ENCODE measurements at places on chromosomes 3 and 15.

- DNase-seq = no peak
Measured at GRCh38 chr15:101135532-101136166, 116.2 kb downstream of the CHSY1 start.

DNA sequence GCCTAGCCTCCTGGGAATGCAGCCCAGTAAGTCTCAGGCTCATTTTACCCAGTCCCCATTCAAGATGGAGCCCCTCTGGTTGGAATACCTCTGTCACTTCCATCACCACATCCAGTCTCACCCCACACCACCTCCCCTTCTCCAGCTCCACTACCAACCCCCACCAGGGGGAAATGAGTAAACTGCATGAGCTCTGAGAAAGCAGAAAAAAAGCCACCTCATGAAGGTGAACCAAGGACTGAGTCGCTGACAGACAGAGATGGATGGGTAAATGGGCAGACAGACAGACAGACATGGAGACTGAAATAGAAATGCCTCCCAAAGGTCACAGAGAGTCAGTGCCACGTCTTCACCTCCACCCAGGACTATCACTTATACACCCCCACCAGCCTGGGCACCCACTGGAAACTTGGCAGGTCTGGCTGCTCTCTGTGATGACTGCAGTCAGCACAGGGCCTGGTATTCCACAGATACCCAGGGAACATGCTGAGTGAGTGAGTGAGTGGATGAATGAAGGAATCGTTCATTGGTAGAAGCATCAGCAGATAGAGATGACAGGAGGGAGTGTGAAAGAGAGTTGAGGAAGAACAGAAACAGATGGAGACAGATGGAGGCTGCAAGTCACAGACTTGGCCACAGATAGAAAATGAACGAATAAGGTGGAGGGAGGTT lies 4.9 kb upstream of the LOXL1 start:
- no peak for DNase-seq

GRCh38 chr15:19973718-19974117 lies 567.9 kb downstream of the GOLGA6L6 start:
- DNase-seq = no peak

DNA sequence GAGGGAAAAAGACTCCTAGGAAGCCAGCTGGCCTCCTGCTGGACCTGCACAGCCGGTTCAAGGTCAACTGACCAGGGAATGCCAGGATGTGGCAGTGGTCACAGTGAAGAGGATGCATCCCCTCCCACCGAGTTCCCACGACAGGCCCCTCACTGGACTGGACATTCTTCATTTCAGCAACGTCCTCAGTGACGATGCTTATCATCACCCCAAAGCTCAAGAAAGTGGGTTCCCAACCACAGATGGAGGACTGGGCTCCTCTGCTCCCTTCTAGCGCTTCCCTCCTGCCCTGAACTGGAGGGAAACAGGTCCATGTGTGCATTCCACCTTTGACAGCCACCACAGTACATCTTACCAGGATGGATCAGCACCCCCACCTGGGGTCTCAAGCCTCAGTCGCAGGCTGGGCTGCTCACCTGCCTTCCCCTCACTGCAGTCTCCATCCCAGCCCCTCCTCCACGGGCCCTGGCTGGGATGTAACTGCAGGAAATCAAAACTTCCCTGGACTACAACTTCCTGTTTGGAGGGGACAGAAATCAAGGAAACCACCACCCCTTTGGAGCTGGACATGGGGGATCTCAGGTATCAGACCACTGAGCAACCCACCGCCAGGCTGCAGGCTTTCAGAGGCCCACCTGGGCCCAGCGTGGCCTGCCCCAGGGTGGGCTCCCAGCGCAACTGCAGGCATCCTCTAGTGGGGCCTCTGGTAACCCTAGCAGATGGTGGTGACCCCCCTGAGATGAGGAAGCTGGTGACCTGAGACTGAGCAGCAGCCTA lies 7.3 kb downstream of the CALML4 start:
- DNase-seq = no peak

GRCh38 chr3:50600141-50600753 lies 11.3 kb downstream of the CISH start:
- no peak for DNase-seq

DNA sequence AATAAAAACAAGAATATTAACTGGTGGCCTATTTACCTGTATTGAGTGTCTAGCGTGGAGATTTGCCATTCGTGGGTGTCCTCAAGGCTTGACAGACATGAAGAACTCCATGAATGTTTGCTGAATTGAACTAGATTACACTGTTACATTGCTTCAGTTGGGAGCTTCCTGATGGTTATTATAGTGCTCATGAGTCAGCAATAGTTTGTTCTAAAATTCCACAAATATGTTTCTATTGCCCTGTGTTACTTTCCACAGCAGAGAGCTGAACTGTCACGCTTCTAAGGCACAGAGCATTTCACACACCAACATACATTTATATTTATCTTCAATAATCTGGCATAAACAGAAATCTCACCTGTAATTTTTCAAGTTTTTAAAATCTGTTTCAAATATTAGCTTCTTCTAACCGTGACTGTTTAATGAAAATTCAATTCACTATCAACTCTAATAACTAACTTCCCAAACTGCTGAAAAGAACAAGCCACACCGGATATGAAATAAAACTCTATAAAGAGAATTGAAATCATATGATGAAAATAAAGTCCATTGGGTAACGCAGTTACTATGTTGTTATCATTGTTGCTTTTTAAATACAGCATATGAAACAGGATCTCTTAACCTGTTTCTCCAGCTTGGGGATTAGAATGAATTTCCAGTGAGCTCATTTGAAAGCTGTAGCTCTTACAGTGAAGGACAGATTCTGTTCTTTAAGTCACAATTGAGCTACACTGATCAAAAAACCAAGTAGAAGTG lies 61.2 kb upstream of the MCF2L2 start:
- no peak for DNase-seq

DNA sequence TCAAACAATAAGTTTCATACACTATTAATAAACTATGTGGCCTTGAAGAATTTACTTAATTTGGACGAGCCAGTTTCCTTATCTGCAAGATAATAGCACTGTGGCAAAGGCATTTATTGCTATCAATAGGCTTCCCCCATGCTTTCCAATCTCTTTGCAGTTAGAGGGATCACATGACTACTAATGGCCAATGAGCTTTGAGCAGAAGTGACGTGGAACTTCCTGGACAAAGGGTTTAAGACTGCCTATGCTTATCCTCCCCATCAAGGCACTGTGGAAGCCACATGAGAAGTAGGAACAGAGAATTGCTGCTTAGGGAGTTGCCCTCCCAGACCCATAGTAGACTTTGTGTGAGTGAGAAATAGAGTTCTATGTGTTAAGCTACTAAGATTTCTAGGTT lies 16.7 kb upstream of the ZMAT3 start:
- no peak for DNase-seq

- DNase-seq = no peak
Measured at GRCh38 chr3:185066251-185066650, 86.6 kb downstream of the C3orf70 start.

GRCh38 chr15:58682234-58682633 lies 67.3 kb downstream of the ADAM10 start:
- no peak for DNase-seq

- no peak for DNase-seq
Measured at GRCh38 chr15:68365140-68365745, 66.7 kb downstream of the ITGA11 start.

- DNase-seq = peak; percentile 4
Measured at GRCh38 chr15:33068007-33068481, 126.5 kb downstream of the FMN1 start.

DNA sequence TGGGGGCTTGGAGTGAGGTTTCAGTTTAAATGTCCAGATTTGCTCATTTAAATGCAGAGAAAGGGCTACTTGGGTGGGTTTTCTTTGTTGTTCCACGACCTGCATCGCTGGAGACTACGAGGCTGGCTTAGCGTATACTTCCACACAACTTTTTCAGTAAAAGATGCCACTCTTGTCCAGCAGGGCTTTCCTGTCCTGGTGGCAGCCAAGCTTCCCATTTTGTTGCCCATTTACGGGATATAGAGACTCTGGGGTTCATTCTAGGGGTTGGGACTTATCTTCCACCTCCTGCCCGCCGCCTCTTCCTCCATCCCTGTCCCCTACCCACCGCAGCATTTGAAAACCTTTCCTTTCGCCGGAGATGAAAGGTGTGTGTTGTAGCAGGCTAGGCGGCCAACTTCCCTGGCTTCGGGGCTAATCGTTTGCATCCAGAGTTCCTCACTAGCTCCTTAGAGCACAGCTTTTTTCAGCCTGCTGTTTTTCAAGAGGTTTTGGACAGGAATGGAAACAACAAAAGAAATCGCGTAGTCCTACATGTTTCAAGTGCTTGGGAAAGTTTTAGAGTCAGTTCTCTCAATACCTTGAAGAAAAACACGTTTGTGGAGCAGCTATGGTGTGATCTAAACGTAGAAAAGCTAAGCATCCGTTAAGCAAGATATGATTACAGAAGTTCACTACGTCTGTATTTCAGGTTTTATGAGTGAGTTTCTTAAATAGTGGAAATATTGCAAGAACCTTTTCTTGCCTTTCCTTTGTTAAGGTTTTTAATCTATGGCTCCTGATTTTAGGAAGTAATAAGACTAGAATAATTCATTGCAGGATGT lies 843 bp downstream of the CHRNA5 start:
- DNase-seq = no peak

- no peak for DNase-seq
Measured at GRCh38 chr3:53883008-53883407, 1.1 kb upstream of the ACTR8 start.

- DNase-seq = no peak
Measured at GRCh38 chr15:47541562-47541961, 175.7 kb upstream of the SEMA6D start.

DNA sequence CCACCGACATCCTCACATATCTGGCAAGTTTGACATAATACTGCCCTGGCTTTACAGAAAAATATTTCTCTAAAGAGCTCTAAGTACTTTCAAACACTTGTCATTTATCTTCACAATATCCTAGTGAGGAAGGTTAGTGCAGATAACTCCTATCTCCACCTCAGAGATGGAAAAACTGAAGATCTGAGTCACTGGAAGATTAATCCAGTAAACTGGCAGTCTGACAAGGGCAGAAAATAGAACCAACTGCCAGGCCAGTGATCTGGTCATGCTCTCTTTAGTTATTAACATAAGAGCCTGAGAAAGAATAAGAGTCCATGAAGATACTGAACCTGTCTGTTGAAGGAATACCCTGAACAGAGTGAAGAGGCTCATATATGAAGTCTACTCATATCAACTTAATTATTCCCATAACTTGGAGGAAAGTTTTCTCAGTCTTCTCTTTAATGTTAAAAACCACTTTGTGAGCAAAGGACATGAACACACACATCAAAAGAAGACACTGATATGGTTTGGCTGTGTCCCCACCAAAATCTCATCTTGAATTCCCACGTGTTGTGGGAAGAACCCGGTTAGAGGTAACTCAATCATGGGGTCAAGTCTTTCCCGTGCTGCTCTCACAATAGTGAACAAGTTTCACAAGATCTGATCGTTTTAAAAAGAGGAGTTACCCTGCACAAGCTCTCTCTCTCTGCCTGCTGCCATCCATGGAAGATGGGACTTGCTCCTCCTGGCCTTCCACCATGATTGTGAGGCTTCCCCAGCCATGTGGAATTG lies 61.4 kb downstream of the GOLIM4 start:
- no peak for DNase-seq

DNA sequence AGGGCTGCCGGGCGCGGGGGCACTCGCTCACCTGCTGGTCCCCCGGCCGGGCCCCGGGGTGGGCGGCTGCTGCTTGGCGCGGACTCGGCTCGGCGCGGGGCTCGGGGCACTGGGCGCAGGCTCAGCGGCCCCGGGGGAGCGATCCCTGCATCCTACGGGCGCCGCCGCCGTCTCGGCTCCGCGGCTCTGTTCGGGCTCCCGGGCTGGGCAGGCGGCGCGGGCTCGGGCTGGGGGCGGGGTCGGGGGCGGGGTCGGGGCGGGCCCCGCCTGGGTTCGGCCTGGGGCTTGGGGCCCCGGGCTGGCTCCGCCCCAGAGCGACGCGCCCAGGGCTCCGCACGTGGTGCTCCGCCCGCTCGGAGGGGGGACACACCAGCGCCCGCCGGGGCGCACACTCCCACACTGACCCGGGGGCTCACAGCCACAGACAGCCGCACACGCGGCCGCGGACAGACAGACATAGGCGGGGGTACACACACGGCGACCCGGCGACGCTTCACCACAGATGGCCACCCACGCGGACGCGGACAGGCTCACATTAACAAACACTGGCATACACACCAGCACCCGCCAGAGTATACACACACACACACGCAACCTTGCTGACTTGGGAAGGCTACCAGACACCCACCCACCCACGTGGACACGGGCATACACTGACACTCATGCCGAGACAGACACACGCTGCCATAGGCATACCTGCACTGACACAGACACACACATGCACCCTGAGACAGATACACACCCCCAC lies at the start of gene SCN5A:
SCN5A (minus strand) TSS at position 188 of the 748 bp plus-strand sequence. CDS start 16,380 bp downstream, outside the sequence.
- peak; percentile 39 for DNase-seq

DNA sequence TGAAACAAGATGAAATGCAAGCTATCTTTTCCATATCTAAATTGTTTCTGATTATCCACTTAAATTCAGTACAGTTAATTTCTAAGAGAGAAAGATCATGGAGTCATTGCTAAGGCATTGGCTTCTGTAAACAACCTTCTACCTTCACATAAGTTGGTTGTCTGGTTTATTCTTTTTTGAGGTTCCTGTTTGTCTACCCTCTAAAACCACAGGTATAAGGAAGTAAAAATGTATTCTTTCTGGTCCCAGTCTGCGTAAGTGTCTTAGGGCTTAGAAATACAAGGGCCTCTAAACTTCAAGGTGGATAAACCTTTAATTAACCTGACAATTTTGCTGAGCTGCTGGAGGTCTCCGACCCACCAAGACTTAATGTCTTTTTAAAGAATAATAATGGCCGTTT lies 3.6 kb upstream of the ATOSA start:
- no peak for DNase-seq

GRCh38 chr15:26295336-26296085 lies 432.4 kb upstream of the ATP10A start:
- DNase-seq = no peak

- DNase-seq = no peak
Measured at GRCh38 chr15:98277602-98278001, 317.1 kb downstream of the ARRDC4 start.

- no peak for DNase-seq
Measured at GRCh38 chr3:8183627-8184026, 318.0 kb upstream of the LMCD1 start.

DNA sequence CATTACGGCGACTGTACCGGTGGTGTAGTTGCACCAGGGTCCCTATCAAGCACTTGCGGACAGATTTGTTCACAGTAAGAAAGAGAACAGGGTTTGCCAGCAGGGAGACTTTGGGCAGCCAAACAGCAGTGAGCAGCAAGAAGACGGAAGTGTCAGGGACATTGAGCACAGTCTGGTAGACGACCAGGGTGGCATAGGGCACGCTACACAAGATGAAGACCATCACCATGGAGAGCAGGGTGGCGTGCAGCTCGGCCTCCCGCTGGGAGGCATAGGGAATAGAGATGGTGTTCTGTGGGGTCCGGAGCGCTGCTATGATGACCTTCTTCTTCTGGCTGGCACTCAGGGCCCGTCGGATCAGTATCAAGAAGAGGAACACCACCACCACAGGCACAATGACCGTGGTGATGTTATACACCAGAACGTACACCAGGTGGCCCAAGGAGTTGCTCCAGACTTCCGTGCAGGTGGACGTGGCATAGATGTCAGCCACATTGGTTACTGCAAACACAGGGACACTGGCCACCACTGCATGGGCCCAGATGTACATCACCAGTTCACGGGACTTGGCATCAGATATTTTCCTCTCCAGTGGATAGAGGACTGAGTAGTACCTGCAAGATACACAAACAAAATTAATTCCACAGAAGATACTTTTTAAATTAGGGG lies 19.1 kb upstream of the FSIP1 start:
- no peak for DNase-seq

Measured in stimulated activated CD4-positive, alpha-beta T cell treated with anti-CD3 and anti-CD28 coated beads, Interleukin-1b, Interleukin-23, amount 100 ng/mL, for 24 hours (primary cell).